Stimulated activated CD4-positive, alpha-beta T cell treated with anti-CD3 and anti-CD28 coated beads, TNF-alpha, amount 100 ng/mL, for 24 hours (primary cell): ENCODE measurements at places on chromosomes 16 and 17.

- no peak for DNase-seq
Measured at GRCh38 chr17:15124746-15125145, 140.4 kb downstream of the PMP22 start.

- no peak for DNase-seq
Measured at GRCh38 chr16:78494674-78495073, 395.2 kb downstream of the WWOX start.

- no peak for DNase-seq
Measured at GRCh38 chr17:31067691-31068184, 27.0 kb upstream of the NF1 start.

DNA sequence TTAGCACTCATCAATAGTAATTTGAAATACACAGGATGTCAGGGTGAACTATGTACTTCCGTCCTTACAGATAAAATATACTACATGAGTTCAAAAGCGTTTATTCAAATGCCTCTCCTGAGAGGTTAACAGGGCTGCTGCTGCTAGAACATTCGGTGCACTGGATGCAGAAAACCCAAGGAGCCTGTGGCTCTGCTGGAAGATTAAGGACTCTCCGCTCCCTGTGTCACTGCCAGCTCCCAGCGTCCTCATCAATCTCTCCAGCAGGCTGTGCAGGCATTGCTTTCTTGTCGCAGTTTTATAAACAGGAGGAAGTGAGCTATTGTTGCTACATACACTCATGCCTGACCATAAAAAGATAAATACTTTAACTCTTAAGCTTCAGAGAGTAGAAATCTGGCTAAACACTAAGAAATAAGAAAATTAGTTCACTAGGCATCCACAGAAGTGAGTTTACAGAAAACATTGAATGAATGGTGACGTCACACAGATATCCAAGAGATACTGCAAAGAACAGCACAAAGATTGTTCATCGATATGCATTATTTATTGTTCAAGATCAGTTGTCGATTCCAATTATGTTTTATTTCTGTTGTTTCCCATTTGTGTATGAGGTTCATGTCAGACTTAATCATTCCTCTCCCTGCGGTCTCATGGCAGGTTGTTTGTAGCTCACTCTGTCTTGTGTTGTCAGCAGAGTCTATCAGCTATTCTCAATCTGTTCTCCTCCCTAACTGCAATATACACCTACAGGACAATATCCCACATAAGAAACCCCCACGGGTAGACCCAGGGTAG is 127.9 kb upstream of the MON1B start:
- DNase-seq = no peak

DNA sequence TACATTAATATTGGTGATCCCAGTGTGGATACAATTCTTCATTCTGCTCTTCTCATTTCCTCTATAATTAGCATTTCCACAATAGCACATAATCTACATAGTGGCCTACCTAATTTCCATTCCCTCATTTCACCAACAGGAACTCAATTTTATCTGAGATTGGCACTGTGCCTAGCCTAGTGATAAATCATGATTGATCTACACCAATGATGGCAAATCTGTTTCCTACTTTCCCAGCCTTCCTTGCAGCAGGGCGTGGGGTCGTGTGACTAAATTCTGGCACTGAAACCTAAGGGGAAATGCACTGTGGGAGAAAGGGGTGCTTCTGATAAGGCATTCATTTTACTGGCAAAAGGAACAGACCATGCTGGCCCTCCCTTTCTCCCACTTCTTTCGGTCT is 66.6 kb upstream of the TOM1L1 start:
- DNase-seq = no peak

DNA sequence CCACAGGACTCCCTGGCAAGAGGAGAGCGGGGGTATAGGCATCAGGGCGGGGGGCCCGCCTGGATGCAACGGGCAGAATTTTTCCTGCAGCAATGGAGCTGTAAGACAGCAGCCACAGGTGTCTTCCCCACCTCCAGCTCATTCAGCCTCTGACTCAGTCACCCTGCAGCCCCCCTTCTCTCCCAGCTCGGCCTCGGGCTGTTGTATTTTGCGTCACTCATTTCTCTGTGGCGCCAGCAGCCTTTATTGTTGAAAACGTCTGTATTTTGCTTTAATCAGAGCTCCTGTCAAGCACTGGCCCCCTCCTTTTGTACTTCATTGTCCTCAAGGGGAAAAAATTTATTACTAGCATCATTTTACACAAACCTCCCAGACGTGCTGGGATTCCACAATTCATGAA is 117.7 kb downstream of the WSCD1 start:
- DNase-seq = no peak

DNA sequence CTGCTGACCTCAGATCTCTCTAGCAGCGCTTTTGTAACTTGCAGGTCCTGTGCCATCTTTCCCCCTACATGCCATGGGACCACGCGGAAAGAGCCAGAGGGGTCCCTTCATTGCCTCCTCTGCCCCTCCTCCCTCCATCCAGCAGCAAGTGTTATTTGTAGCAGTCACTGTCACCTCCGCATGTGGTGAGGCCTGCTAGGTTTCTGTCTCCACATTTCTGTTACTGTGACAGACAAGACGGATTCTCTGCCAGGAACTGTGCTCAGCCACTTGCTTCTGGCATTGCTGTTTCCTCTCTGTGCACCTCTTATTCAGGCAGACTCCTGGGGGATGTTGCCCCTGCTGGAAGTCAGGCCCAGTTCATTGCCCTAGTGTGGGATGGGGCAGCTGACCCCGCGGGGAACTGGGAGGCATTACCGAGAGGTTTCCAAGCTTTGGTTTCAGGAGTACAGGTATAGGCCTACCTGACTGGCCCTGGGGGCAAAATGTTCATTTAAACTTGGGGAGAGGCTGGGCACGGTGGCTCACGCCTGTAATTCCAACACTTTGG is 61.2 kb downstream of the RAB11FIP4 start:
- no peak for DNase-seq

- DNase-seq = no peak
Measured at GRCh38 chr17:10051112-10051511, 146.0 kb upstream of the RCVRN start.

GRCh38 chr17:18037486-18037885 is 1.5 kb downstream of the ATPAF2 start:
- DNase-seq = no peak

DNA sequence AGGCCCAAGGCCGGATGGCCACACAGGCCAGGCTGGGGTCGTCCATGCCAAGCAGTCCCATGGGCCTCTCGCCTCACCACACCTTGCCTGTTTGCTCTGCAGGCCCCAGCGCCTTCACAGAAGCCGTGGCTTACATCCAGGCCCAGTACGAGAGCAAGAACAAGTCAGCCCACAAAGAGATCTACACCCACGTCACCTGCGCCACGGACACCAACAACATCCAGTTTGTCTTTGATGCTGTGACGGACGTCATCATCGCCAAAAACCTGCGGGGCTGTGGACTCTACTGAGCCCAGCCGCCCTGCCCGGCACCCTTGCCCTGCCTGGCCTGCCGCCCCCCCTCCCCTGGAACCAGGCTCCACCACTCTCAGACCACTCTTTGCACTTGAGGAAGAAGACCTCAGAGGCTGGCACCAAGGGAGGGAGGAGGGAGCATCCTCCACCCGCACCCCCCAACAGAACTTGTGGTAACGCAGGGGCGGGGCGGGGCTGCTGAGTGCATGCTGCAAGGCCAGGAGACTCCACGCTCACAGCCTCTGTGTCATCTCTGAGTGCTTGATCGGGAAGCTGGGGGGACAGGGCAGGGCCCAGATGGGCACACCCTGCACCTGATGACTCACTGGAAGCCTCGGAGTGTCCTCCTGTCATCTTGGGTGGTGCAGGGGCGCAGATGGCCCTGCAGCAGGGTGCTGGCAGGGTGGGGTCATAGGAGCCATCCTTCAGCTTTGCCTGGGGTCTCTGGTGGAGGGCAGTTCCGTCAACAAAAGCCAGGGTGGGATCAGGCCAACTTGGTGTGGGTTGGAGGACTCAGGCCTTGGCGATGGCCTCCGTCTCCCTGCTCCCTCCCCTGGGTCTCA is 81.5 kb downstream of the AMFR start:
- no peak for DNase-seq

GRCh38 chr17:49976163-49976827 is 7.3 kb downstream of the DLX4 start:
- no peak for DNase-seq

DNA sequence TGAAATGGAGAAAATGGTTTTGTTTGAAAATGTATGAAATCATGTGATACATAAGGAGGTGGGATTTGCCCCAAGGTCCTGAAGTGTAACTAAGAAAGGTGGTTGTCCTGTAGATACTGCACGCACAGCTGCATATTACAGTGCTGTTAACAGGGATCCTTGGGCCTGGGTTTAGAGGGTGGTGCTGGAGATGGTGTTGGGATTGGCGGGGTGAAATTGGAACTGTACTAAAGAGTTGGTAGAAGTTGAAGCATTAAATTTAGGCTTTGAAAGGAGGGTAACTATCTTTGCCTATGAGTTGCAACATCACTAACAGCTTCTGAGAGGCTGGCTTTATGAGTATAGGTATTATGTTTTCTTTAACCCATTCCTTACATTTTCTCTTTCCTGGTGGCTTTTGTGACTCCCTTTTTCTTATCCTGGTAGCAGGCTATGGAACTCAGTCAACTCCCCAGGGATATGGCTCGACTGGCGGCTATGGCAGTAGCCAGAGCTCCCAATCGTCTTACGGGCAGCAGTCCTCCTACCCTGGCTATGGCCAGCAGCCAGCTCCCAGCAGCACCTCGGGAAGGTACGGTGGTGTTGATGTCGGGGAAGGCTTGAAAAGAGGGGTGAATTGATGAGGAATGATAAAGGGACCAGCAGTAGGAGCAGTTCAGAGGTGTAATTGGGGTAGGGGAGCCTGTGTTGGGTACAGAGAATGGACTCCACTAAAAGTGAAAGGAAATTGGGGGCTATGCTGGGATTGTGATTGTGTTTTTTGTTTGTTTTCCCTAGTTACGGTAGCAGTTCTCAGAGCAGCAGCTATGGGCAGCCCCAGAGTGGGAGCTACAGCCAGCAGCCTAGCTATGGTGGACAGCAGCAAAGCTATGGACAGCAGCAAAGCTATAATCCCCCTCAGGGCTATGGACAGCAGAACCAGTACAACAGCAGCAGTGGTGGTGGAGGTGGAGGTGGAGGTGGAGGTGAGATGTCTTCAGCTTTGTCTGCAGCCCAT is 3.8 kb downstream of the FUS start:
- DNase-seq = no peak

GRCh38 chr17:41967141-41967920 is 736 bp downstream of the CNP start:
- no peak for DNase-seq

- DNase-seq = no peak
Measured at GRCh38 chr17:19023209-19023999, 18.8 kb upstream of the FAM83G start.

- no peak for DNase-seq
Measured at GRCh38 chr16:86512301-86512859, 2.1 kb downstream of the FOXF1 start.

GRCh38 chr16:55505333-55506015 is 3.4 kb upstream of the LPCAT2 start:
- DNase-seq = no peak

GRCh38 chr17:61408151-61409041 is 8.8 kb downstream of the TBX2 start:
- no peak for DNase-seq

DNA sequence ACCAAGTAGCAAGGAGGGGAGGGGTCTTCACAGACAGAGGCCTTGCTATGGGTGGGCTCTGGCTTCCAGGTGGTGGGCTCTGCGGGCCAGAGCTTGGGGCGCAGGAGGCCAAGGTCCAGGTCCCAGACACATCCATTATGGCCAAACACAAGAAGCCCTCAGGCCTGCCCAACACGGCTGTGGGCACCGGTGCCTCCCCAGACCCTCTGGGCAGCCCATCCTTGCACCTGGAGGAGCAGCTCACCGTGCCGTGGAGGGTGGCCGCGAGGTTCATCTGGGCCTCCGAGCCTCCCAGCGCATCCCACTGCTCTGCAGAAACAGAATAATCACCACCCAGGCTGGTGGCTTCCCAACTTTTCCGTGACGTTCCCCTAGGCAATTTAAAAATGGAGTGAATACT is 55.9 kb downstream of the TBC1D16 start:
- no peak for DNase-seq

DNA sequence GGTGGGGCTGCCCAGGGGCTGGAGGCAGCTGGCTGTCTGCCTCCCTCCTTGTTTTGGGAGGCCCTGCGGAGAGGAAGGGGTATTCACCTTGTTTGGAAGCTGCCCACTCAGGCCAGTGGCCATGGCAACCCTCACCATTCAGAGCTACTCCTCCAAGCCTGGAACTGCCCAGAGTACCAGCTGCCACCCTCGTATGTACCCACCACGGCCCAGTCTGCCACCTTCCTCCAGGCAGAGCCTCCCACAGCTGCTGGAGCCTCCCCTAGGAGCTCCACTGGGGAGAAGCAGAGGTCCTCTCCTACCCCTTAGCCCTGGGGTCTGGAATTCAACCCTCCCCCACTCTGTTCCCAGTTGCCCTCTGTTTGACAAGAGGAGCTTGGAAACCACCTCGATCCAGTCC is 90.7 kb downstream of the AXIN2 start:
- no peak for DNase-seq

- DNase-seq = no peak
Measured at GRCh38 chr17:50785946-50786570, 18.7 kb upstream of the ANKRD40CL start.

DNA sequence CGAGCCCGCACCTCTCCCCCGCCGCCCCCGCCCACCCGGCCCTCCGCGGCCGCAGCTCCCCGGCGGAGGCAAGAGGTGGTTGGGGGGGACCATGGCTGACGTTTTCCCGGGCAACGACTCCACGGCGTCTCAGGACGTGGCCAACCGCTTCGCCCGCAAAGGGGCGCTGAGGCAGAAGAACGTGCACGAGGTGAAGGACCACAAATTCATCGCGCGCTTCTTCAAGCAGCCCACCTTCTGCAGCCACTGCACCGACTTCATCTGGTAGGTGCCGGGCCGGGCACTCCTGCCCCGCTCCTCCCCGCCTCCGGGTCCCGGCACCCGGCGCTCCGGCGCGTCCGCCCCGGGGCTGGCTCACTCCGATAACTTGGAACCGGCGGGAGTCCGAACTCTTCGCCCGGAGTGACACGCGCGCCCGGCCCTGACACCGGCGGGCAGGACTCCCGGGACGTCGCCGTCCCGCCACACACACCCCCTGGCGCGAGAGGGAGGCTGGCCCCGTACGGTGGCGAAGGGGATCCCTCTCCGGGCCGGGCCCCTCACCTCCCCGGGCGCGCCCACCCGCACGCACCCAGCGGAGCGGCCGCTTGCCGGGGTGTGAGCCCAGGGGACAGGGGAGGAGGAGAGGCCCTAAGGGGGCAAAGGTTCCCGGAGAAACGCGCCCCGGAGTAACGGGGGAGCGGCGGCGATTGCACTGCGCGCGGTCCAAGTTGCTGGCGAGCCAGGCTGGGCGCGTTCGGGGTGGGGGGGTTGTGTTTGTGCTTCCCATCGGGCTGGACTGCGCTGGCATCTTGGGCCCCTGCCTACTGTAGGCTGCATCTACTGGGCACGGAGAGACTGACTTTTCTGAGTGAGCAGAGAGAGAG is 581 bp downstream of the PRKCA start:
- no peak for DNase-seq

GRCh38 chr16:66360624-66361324 is 5.7 kb upstream of the CDH5 start:
- DNase-seq = no peak

DNA sequence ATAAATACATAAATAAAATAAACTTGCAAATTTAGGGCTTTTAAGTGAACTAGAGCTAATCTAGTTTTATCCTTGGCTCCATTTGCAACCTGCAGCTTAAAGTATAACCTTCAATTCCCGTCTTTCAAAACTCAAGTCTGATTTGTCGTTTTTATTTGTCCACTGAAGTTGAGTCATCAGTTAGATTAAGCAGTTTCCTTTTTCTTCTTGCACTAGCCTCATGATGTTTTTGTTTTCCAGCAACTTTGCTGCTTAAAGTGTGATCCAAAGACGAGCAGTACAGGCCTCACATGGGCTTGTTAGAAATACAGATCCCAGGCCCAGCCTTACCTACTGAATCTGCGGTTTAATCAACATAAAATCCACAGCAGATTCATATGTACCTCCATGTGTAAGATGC is 13.8 kb downstream of the ARSG start:
- no peak for DNase-seq
